ENCODE measurements at places on chromosomes 16 and 17.

DNA sequence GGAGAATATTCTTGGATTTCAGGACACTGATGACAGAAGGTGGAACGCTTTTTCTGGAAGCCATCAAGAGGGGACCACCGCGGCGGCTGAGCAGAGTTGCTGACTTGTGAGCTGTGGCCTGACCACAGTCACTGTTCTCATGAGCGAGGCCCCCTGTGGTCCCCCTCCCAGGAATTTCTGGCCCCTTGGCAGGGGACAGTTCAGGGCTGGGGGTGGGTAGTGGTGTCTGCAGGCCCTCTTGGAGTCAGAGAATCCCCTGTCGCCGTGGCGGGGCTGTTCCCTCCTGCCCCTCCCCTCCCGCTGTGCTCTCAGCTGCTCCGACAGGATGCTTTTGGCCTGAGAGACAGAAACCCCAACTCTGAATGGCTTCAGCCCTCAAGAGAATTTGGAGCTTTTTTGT is 292.0 kb downstream of the SEC14L1 start:
- DNase-seq, result no peak

GRCh38 chr16:47309581-47310312 is 151.1 kb downstream of the ITFG1 start:
- DNase-seq, result no peak

DNA sequence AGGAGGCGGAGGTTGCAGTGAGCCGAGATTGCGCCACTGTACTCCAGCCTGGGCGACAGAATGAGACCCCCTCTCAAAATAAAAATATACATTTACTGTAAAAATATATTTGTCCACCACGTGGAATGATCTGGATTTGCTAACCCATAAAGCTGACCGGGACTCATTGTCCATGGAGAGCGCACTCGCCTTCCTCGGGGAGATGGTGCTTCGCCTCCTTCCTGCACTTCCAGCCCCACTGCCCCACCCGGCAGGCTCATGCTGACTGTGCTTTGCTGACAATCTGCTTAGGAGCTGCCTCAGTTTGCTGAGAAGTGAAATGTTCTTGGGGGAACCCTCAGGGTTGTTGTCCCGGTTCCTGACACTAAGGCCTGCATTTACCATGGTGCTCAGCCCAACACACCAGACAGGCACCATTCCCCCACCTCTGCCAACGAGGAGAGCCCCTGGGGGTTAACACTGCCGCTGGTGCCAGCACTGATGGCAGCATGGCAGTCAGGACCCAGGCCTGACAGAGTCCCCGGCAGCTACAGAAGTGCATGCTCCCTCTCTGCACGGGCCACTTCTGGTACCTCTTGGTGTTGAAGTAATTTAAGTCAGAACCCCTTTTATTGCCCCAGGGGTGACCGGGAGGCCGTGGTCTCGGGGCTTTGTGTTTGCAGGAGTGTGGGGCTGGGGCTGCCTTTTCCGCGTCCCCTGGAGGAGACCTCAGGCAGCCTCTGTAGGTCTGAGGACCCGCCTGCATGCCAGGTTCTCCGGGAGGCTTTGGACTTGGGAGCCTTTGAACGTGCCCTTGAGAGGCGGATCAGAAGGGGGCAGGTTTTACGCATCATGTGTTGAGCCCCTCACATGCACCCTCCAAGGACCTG is 2.5 kb downstream of the NUBP2 start:
- no peak for DNase-seq

DNA sequence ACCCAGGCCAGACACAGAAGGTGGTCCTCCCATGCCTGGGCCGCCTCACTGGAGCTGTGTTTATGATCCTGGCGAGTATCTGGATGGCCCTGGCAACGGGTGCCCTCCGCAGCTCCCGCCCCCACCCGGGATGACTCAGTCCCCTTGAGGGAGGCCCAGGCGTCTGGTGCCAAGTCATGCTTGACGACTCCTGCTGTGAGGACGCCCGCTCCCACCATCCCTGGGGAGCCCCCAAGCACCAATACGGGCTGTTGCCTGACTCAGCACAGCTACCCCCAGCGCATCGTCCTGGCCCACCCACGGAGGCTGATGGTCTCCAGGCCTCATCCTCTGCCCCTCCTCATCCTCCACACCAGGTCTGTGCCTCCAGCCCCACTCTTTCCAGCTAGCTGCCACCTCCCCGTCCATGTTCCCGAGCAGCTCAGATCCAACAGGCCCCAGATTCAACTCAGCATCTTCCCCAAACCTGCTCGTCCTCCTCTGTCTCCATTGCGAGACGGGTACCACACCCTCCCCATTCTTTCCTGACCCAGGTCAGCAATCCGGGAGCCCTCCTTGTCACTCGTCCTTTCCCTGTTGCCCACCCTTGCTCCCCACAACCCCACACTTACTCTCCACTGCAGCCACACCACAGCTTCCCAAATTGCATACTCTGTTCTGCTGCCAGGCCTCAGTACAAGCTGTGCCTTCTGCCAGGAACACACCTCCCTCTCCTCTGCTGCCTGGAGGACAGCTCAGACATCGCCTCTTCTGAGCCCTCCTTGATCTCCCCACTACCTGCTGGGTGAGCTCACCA is 2.6 kb downstream of the CAMKK1 start:
- DNase-seq, result peak; percentile 75

GRCh38 chr17:48723423-48724250 is 652 bp downstream of the PRAC2 start:
- DNase-seq, result no peak

DNA sequence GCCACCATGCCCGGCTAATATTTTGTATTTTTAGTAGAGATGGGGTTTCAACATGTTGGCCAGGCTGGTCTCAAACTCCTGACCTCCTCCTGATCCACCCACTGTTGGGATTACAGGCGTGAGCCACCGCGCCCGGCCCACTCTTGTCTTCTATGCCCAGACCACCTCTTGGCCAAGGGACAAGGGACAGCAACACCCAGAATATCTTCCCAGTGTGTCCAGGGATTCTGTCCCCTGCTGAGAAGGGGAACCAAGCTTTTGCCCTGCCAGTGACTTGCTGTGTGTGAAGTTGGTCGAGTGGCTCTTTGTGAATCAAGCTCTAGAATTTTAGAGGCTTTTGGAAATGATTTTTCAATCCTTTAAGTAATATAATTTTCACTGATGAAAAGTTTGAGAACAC is 1.7 kb upstream of the MPO start:
- no peak for DNase-seq

DNA sequence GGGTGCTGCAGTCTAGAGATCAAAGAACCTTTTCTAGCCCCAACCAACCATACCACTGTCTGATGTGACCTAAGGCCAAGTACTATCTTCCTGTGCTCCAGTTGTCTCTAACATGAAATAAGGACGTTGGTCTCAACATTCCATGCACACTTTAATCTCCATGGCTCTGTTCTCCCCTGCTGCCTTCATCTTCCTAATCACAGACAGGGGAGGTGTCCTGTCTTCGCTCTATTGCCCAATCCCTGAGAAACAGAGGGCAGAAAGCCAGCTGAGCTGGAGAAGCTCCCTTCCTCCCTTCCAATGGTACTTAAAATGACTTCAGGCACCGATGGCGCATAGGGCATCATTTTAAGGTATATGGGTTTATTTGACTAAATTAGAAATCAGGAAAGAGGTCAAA is 148.9 kb upstream of the GNAO1 start:
- no peak for DNase-seq

- no peak for DNase-seq
These were observed 301.3 kb downstream of the SOX9 start for GRCh38 chr17:72422204-72422504.

- DNase-seq, result no peak
These were observed 89.8 kb downstream of the C16orf95 start for GRCh38 chr16:87227296-87227951.

- DNase-seq, result no peak
These were observed 40.6 kb upstream of the CDH5 start for GRCh38 chr16:66325717-66326376.

DNA sequence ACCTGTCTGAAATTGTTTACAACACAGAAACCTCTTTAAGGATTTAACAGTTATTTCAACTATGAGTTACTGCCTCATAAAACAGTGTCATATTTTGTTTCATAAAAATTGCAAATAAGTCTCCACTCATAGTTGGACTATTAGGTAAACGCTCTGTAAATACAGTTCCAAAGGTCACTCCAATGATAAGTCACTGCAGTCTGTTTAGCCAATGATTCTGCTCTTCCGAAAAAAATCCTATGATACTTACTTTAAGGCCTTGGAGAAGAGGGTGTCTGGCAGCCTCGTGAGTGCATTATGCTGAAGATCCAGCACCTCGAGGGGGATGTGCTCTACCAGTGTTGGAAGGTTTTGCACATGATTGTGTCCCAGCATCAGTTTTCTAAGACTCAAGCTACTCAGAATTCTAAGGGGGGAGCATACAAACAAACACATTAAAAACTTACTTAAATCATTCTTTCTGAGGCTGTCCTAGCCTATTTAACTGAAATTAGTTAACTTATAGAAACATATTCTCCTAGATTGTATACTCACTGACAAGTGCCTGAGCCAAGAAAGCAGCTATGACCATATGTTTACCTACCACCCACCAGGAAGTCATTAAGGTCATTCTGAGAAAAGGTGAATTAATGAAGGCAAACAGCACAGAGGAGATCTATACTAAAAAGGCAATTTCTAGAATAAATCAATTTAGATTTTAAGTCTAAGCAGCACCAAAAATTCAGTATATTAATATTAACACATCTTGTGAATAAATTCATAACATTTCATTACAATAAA is 41.1 kb downstream of the MARVELD3 start:
- no peak for DNase-seq

DNA sequence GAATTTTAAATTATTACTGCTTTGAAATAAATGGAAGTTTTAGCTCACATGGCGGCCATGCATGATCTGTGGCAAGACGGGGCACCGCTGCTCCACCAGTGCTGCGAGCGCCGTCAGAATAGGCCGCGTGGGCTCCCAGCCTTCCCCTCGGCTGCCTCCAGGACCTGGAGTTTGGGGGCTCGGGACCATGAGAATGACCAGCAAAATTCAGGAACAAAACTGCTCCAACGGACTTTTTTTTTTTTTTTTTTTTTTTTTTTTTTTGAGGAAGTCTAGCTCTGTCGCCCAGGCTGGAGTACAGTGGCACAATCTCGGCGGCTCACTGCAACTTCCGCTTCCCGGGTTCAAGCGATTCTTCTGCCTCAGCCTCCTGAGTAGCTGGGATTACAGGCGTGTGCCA is 38.3 kb upstream of the AKAP1 start:
- DNase-seq, result no peak

GRCh38 chr16:71552698-71553503 is 24.0 kb downstream of the TAT start:
- DNase-seq, result no peak

DNA sequence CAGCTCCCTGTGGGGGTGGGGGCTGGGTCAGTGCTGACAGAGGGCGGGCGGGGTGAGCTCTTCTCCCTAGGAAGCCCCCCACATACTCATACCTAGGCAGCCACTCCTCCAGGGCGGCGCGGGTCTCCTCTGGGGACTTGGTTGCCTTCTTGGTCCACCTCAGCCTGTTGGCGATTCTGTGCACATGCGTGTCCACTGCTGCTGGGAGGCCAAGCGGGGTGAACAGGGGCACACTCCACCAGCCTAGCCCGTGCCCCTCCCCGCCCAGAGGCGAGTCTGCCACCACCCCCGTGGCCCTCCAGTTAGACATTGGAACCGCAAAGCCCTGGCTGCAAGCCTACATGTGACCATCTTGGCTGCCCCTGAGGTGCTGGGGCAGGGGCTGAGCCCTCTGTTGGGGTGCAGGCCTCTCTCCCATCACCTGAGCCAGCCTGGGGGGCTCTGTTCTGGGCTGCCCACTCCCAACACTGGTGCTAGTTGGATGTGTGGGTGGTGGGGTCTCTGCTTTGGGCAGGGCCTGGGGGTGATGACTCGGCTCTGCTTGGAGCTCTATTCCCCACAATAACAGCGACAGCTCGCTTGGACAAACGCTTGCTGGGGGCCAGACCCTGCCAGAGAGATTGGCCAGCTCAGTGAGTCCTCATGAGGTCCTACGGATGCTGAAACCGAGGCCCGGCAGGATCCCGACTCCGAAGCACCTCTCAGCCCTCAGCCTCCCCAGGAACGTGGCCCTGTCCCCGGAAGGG is 7.4 kb downstream of the NTHL1 start:
- DNase-seq, result no peak

DNA sequence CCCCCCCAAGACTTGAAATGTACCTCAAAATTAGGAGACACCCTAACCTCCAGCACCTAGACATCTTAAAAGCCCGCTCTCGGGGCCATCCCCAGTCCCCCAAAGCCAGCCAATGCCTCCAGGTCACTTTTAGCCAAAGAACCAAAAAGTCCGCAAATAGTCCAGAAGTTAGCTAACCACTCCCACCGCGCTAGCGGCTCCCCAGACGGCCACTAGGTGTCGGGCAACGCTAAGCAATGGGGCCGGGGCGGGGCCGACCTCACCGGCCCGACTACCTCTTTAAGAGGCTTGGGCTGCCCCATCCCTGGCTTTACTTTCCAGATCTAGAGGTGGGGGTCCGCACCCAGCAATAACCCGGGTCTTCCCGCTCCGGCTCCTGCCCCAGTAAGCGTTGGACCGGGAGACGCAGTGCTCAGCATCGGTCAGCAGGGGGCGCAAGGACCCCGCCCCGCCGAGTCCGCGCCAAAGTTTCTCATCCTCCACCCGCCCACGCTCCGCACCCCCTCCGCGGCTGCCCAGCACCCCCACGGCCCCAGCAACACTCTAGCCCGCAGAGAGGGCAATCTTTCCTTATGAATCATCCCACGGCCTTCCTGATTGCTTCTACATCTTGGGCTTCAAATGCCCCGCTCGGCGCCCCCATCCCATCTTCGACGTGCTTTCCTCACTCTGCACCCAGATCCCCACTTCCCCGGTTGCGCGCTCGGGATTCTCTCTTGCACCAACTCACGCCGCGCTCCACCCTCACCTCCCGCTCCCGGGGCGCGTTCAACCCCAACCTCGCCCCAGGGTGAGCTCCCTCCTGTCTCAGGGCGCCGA is 765 bp downstream of the COL1A1 start:
- peak; percentile 90 for DNase-seq

DNA sequence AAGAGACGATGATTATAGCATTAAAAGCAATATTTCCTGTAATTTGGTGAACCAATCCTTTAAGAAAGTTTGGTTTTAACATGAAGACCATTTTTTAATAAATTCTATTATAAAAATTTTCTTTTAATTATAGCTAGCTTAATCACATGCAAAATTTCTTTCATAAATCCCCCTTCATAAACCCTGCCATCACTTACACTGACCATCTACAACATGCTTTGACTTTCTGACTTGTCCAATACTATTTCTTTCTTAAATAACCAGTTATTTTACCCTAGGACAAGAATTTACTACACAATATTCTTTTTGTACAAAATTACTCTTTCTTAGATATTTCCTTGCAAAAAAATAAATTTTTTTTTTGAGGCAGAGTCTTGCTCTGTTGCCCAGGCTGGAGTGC is 1334.8 kb downstream of the CDH11 start:
- no peak for DNase-seq

GRCh38 chr16:69301861-69302260 is 9.3 kb upstream of the VPS4A start:
- DNase-seq, result no peak

- DNase-seq, result no peak
These were observed 34.7 kb downstream of the MYO18A start for GRCh38 chr17:29145289-29146073.

GRCh38 chr17:35554668-35555067 is 6.0 kb downstream of the SLFN14 start:
- no peak for DNase-seq

- DNase-seq, result no peak
These were observed 6.8 kb downstream of the ZNF750 start for GRCh38 chr17:82832881-82833475.

GRCh38 chr17:22518185-22518584 is 825.9 kb downstream of the KCNJ18 start:
- no peak for DNase-seq

Data from D721Med (cell line).